EH (cell line): ENCODE measurements at places on chromosomes 2 and 18.

GRCh38 chr18:44668270-44668975 lies 12.3 kb upstream of the SETBP1 start:
- DNase-seq = no peak

DNA sequence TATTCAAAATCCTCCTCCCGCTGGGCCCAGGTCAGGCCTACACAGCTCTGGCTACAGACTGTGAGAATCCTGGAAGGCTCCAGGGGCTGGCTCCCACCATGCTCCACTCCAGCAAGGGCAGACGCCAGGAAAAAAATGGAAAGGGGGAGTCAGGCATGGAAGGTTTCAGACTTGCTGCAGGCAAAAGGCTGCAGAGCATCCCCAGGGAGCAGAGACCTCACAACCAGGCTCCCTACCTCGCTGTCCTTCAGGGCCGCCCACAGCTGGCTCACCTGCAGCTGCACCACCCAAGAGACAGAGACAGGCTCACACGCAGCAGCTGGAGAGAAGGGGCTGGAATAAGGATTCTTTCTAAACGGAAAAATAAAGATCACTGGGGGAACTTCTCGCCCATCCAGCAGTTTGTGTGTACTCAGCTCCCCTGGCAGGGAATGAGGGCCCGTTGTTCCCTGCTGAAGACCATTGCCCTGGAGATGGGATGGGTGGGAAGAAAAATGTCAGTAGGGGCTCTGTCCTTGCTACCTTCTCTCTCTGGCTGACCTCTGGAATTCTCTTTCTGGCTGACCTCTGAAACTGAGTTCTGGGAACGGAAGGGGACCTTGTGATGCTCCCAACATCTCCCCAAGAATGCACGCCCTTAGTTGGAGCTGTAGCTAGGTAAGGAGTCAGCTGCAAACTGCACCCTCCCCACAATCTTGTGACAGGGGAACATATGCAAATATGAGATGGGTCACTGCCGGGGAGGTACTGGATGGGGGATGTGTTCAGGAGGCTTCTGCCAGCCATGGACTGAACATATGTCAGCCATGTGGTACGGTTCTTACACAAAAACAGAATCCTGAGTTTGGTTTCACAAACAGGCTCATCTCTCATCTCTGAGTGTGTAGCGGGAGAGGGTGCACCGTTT lies 34.5 kb downstream of the BCL2 start:
- no peak for DNase-seq

- no peak for DNase-seq
These were observed 88.7 kb downstream of the HDAC4 start for GRCh38 chr2:239312081-239312511.

- DNase-seq = no peak
These were observed 126.4 kb upstream of the MGAT5 start for GRCh38 chr2:134127496-134127895.

GRCh38 chr2:98959810-98960507 lies 23.9 kb upstream of the CRACDL start:
- peak; percentile 7 for DNase-seq

GRCh38 chr2:177633111-177633510 lies 240.5 kb downstream of the AGPS start:
- no peak for DNase-seq

DNA sequence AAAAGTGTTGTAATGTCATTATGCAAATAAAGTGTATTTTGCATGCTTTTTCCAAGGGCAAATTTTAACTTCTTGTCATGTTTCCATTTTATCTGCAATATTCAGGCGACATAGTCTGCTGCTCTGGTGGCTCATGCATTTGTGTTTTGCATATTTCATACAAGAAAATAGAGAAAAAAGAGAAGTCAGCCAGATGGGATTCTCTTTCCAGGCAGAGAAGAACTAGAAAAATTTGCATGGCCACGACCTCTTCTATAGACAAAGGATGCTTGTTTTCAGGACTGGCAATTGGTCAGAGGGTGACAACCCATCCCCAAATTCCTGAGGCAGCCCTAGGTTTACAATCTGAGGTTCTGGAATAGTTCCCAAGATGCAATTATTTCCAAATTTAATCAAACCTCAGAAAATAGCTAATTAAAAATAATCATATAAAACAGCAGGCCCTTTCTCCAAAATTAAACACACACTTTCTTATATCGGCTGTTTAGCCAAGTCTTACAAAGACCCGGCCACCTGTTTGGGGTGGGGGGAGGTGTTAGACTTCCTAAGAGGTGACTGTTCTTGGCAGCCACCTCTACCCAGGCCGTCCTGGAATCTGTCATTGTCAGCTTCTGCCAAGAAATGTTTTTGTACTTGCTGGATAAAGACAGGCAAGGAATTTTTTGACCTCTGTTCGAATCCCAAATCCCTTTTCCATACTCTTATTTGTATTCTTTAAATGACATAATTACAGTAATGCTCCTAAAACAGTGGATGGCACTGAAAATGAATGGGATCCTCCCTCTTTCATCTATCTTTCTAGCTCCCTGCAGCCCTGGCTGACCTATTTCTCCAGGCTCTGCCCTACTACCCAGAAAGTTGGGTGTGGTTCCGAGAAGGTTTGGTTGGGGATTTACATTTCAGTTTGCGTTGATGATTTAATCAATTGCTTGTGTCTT lies 20.8 kb upstream of the SOS1 start:
- DNase-seq = no peak

GRCh38 chr2:61357681-61358080 lies 113.2 kb downstream of the USP34 start:
- DNase-seq = no peak
